Stimulated activated CD8-positive, alpha-beta memory T cell treated with anti-CD3 and anti-CD28 coated beads, Interleukin-12 subunit alpha, Interleukin-12 subunit beta, amount 100 ng/mL, for 1 hour (primary cell): ENCODE measurements at places on chromosomes 11 and 22.
A peak's percentile ranks its signal among the peaks of the same experiment; 100 is the strongest.

DNA sequence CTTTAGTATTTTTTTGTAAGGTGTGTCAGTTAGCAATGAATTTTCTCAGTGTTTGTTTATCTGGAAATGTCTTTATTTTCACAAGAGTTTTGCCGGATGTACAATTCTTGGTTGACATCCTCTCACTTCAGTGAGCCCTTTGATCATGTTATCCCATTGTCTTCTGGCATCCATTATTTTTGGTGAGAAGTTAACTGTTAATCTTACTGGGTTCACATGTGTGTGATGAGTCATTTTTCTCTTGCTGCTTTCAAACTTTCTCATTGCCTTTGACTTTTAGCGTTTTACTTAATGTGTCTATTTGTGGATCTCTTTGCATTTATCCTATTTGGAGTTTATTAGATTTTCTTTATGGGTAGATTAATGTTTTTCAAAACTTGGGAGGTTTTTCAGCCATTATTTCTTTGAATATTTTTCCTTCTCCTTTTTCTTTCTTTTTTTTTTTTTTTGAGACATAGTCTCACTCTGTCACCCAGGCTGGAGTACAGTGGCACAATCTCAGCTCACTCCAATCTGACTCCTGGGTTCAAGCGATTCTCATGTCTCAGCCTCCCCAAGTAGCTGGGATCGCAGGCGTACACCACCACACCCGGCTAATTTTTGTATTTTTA, 100.5 kb upstream of the RRM1 start:
- no peak for DNase-seq

- no peak for DNase-seq
Observed at GRCh38 chr22:36026741-36027140, 1.9 kb downstream of the RBFOX2 start.

- DNase-seq, result no peak
Observed at GRCh38 chr22:30270832-30271231, 4.2 kb upstream of the OSM start.

DNA sequence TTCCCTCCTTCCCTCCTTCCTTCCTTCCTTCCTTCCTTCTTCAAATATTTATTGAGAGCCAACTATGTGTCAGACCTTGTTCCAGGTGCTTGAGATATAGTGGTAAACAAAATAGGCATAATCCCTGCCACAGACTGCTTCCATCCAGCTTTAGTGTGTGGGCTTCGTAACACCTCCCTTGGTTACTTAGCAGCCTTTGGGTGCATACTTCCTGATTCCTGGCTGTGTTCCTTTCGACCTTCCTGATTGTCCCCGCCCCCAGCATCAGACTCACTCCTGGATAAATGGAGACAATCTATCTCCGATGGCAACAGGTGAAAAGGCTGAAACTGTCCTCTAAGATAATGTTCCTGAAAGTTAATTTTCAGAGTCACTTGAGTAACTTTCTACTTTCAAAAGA, 13.5 kb downstream of the CCDC81 start:
- no peak for DNase-seq

DNA sequence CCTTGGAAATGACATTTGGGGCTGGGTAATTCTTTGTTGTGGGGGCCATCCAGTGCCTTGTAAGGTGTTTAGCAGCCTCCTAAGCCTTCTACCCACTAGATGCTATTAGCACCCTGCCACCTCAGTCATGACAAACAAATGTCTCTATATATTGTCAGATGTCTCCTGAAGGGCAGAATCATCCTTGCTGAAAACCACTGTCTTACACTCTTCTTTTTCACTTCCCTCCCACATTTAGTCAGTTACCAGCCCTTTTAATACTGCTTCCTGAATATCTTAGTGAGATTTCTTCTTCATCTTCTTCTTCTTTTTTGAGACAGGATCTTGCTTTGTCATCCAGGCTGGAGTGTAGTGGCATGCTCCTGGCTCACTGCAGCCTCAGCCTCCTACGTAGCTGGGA, 33.1 kb downstream of the TNRC6B start:
- DNase-seq, result no peak

DNA sequence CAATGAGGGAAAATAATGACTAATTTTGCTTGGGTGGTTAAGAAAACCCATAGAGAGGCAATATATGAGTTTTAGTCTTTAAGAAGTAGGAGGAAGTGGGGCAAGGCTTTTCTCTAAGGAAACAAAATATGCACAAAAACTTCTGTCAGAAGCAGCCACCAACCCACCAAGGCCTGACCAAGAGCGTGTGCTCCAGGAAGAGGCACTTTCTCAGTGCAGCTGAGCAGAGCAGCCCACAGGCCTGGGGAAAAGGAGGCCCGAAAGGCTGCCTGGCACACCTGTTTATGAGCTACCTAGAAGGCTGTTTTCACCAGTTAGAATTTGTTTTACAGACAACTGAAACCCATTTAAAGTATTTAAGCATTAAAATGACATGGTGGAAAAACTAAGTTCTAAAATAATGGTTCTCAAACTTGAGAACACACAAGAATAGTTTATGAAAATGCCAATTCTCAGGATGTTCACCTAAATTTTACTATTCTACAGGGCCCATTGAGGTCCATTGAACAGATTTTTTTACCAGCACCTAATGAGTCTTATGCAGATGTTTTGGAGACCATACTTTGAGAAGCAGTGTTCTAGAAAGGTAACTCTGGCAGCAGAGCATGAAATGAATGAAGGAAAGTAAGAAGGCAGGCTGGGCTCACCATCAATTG, 160.5 kb upstream of the DDI1 start:
- DNase-seq, result no peak

GRCh38 chr11:120527111-120527761, 15.7 kb downstream of the GRIK4 start:
- no peak for DNase-seq

DNA sequence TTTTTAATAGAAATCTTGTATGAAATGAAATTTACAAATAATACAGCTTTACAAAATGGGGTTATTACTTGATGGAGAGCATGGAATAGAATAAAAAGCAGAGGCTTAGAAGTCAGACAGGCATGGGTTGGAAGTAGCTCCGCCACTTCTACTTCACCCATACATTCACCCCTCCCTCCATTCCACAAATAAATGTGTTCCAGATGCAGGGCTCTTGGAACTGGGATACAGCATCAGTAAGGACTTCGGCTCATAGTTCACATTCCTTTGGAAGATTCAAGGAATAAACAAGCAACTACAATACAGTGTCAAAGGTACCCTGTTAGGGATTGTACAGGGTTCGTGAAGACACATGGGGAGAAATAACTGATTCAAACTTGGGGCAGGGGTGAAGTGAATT, 156.8 kb downstream of the WNT11 start:
- no peak for DNase-seq

GRCh38 chr11:130705670-130706421, 210.4 kb downstream of the SNX19 start:
- DNase-seq, result no peak

- no peak for DNase-seq
Observed at GRCh38 chr11:124837491-124837856, 27.8 kb upstream of the ROBO3 start.

DNA sequence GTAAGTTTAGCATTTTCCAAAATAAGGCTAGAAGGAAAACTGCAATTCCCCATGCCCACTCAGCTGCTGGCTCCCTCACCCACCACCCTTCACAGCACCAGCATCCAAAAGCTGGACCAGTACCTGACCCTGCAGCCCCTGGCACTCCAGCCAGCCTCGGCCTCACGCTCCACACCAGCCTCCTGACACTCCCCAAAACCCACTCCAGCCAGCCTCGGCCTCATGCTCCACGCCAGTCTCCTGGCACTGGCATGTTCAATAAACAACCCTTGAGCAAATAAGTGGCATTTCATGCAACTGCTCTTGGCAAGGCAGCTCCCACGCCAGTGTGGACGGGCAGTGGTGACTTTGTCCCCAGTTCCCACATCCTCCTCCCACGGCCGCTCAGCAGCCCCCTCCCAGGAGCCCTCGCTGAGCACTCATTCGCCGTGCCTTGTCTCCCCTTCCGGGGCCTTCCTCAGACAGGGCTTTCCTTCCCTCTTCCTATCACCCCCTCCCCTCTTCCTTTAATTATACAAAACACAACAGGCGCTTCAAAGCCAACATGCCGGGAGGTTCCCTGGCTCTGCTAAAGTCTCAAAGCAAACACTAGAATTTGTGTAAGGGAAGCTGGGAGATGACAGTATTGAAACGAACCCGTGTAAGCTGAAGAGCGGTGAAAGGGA, 6.8 kb downstream of the TOLLIP start:
- DNase-seq, result no peak

- DNase-seq, result no peak
Observed at GRCh38 chr22:43427296-43428004, 15.6 kb downstream of the MPPED1 start.

- no peak for DNase-seq
Observed at GRCh38 chr11:120400564-120401364, 64.6 kb downstream of the ARHGEF12 start.

- DNase-seq, result no peak
Observed at GRCh38 chr11:69443968-69444364, 37.5 kb upstream of the LINC01488 start.

GRCh38 chr11:88886796-88887195, 179.0 kb downstream of the GRM5 start:
- peak; percentile 3 for DNase-seq

GRCh38 chr22:40237788-40238424, 60.2 kb downstream of the TNRC6B start:
- no peak for DNase-seq

GRCh38 chr11:1494650-1495049, 8.1 kb upstream of the MOB2 start:
- no peak for DNase-seq

DNA sequence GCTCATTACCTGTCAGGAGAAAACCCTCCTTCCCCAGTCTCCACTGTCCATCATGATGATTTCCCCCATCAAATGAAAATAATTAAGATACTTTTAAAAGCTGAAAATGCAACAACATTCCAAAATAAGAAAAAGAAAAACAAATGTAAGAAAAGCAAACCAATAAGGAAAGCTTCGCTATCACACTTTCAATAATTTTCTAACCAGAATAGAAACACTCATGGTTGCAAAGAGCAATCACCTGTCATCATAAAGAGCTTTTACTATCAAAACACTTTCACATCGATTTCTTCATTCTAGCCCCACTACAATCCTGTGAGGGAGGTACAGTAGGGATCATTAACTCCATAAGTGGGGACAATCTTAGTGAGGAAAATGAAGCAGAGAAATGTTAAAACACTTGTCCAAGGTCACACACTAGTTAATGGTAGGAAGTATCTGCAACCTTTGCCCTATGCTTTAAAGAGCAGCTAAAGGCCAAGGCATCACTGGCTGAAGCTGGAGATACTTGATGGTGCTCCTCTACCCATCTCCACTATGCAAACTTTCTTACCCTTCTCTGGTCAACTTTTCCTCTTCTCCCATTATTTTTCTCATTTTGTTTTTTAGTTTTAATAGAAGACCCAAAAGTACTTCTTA, 2.6 kb downstream of the RBM4B start:
- no peak for DNase-seq
